ENCODE measurements at places on chromosomes 6 and 20. TPM values are rescaled to one million over a fixed set of nuclear protein-coding genes. Genes with fewer than 3 reads are reported as not detected.

DNA sequence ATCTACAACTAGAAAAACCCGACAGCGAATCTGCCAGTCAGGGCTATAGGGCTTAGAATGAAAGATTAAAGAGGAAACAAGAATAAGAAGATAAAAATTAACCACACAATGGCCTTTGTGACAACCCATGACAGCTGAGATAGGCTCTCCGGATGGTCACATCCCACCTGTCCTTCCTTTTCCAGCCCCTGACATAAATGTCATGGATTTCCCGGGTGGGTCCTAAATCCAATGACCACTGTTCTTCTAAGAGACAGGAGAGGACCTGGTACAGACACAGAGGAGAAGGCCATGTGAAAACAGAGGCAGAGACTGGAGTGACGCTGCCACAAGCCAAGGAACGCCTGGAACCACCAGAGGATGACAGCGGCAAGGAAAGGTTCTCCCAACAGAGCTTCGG lies 41.8 kb downstream of the ATXN1 start:
- no peaks in the 10 kb centered on the region for H3K27me3 ChIP-seq
- no peaks in the 10 kb centered on the region for H3K36me3 ChIP-seq
- DNase-seq, result no peak
- peaks cover 42% of the 10 kb centered on the region for H3K4me1 ChIP-seq

DNA sequence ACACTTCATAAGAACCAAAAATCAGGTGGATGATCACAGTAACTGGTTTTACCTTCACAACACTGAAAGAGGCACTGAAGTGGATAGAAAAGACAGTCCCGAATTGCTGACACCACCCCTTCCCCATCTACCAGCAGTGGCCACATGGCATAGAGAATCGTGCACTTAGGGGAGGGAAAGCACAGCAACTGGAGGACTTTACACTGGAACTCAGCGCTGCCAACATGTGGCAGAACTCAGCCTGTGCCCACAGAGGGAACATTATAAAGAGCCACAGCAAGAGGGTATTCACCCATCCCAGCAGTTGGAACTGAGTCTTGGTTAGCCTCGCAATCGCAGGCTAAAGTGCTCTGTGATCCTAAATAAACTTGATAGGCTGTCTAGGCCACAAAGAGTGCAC lies 6.5 kb upstream of the KIAA1586 start:
- no peak overlapping the region for H3K4me3 ChIP-seq
- no peak for DNase-seq
- H3K4me1 ChIP-seq, result no peaks in the 10 kb centered on the region
- H3K36me3 ChIP-seq, result no peaks in the 10 kb centered on the region

GRCh38 chr6:31655349-31656237 lies at the start of gene APOM:
Gene APOM (plus strand): TSS chr6:31655894. CDS start chr6:31655967, 73 bp downstream.
- no peaks in the 10 kb centered on the region for H3K36me3 ChIP-seq
- peaks cover 73% of the 10 kb centered on the region for H3K4me1 ChIP-seq
- H3K27ac ChIP-seq, result peak within 1 kb of the TSS; percentile 25
- H3K27me3 ChIP-seq, result no peaks in the 10 kb centered on the region
- no peak for DNase-seq

DNA sequence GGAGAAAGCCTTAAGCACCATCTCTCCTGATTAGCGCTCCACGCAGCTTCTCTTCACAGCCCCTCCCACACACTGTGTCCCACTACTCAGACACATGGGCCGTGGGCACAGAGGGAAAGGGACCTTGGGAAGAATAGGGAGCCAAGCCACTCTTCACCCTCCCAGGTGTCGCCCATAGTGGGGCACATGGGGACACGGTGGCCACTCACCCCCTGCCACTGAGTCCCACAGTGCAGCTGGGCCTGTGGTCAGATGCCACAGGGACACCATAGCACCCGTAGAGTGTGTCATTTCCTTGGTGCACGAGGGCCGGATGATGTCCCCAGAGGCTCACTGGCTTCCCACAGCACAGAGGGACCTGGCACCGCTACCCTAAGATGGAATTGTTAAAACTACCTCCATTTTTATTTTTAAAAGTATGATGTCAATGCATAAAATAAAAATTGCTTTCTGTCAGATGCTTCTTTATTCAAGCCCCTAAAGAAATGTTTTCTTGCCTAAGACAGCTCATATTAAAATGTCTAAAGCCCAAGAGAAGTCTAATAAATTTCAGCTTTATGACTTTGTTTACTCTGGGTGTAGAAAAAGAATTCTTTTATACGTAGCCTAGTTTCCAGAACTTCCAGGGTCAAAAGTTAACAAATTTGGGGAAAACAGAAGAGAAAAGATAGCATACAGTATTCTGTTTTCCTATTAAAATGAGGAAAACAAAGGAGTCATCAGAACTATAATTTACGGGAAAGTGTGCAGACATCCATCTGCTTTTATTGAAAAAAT lies 191.0 kb upstream of the SNX9 start:
- H3K36me3 ChIP-seq, result no peaks in the 10 kb centered on the region
- no peaks in the 10 kb centered on the region for H3K27me3 ChIP-seq
- no peak for DNase-seq

DNA sequence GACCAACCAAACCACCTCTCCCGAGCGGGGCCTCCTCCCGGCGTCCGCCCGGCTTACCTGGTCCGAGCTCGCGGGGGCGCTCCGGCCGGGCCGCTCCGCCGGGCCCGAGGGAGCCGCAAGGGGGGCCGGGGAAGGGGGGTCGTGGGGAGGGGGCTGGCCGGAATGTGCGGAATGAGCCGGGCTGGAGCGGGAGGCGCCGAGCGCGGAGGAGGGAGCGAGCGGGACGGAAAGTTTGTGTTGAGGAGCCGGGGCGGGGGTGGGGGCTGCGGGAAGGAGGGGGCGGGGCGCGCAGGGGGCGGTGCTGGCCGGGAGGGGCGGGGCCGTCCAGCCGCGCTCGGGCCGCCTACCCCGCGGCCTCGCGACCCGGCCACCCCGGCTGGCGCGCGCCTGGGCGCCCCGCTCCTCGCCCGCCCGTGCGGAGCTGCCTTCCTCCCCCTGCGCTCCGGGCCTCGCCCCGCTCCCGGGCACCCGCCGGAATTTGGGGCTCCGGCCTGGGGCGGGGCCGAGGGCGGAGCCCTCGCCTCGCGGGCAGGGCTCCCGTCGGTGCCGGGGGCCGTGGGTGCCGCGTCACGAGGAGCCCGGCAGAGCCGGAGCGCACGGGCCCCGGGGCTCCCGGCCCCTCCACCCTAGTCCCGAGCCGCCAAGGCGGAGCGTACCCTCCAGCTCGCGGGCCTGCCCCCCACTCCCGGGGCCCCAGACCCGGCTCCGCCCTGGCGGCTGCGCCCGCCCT lies at the start of gene TEAD3:
Gene TEAD3, minus strand, starts transcription at position 239 of the 730 bp plus-strand sequence.
- DNase-seq, result no peak
- peaks cover 16% of the 10 kb centered on the region for H3K27me3 ChIP-seq
- H3K27ac ChIP-seq, result no peak within 1 kb of the TSS

DNA sequence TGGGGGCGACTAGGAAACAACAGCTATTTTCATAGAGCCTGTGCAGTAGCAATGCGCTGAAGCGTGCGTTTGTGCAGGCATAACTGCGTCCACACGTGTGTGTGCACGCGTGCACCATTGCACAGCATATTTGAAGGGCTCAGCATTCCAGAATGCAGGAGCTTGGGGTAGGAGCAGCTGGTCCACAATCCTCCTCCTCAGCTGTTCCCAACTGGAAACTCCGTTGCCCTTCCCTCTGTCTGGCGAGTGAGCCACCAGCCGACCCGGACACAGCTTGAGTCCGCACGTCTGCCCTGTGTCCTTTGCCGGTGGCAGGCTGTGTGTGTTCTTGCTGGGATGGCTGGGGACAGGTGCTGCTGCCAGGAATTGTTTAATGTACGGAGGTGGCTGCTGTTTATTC lies 110.2 kb downstream of the SASH1 start:
- no peak overlapping the region for H3K27ac ChIP-seq
- no peak overlapping the region for H3K4me3 ChIP-seq
- no peak for DNase-seq
- H3K36me3 ChIP-seq, result no peaks in the 10 kb centered on the region

DNA sequence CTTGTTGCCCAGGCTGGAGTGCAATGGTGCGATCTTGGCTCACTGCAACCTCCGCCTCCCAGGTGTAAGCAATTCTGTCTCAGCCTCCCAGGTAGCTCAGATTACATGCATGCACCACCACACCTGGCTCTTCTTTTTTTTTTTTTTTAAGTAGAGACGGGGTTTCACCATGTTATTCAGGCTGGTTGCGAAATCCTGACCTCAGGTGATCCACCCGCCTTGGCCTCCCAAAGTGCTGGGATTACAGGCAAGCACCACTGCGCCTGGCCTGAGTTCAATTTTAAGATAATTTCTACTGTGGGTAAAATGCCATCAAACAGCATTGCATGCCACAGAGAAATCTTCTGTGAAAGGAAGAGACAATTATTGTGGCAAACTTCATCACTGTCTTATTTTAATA lies 633.1 kb downstream of the KIF16B start:
- no peak overlapping the region for H3K27ac ChIP-seq
- H3K4me1 ChIP-seq, result no peaks in the 10 kb centered on the region
- peaks cover 4% of the 10 kb centered on the region for H3K27me3 ChIP-seq
- H3K4me3 ChIP-seq, result no peak overlapping the region

DNA sequence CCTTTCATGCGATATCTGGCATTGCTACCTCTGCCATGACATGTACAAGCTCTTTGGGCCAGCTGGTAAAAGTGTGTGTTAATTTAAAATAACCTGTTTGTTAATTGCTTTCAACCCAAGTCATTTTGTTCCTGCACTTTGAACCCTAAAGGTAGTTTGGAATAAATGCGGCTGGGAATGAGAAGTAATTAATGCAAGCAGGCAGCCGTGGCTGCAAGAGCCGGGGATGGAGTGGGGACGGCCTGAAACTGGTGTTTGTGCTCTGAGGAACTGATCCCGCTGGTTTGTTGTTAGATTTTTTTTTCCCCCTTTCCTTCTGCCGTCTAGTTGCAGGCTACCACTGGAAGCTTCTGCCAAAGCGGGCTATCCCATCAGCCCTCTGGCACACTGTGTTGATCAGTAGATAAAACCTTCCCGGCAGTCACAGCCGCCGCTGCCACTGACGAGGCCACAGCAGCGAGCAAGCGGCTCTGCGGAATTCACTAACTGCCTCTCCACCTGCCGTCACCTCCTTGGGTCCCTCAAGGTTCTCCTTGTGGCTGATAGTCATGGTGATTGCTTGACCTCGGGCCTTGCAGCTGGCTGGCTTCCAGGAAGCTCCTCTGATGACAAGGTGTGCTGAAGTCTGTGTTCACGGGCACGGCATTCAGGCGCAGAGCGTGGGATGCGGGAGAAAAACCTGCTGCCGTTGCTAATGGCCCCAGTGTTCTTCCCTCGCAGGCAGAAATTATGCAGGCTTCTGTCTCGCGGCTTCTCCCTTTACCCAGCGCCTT lies 315.9 kb downstream of the TFAP2A start:
- H3K36me3 ChIP-seq, result peaks cover 2% of the 10 kb centered on the region
- H3K4me3 ChIP-seq, result no peak overlapping the region
- no peaks in the 10 kb centered on the region for H3K27me3 ChIP-seq
- no peaks in the 10 kb centered on the region for H3K4me1 ChIP-seq
- DNase-seq, result no peak
- H3K27ac ChIP-seq, result no peak overlapping the region

DNA sequence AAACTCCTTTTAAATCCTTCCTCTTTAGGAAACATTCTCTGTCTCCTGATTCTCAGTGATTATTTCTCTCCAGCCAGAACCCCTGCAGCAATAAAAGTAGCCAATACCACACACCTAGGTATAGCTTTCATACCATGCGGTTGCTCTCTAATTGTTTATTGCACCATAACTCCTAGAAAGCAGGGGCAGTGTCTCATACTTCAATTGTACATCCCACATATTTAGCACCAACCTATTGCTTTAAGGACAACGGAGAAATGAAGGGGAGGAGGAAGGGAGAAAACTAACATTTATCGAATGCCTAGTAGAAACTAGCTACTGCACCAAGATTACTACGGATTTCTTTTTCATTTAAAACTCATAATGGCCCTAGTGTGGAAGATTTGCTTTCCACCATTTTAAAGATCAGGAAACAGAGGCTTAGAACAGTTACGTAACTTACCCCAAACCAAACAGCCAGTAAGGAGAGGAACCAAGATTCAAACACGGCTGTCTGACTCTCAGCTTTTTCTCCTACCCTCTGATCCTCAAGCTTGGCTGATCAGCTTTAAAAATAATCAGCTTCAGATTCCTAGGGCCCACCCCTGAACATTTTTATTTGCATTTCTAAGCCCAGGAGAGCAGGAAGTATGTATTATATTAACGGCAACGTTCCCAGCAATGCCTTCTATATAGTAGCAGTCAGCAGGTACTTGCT lies 43.4 kb upstream of the ATXN1 start:
- no peaks in the 10 kb centered on the region for H3K36me3 ChIP-seq
- no peak overlapping the region for H3K4me3 ChIP-seq
- no peaks in the 10 kb centered on the region for H3K27me3 ChIP-seq
- H3K4me1 ChIP-seq, result no peaks in the 10 kb centered on the region

PCED1A gene
- 53.8 TPM for total RNA-seq

OPRL1 gene
- total RNA-seq, result 0.12 TPM

TBX18 gene
- total RNA-seq, result not detected

GRM1 gene
- not detected for total RNA-seq

KCNQ5 gene
- 13.3 TPM for total RNA-seq
